ENCODE measurements at places on chromosomes 6 and 20. TPM values are rescaled to one million over a fixed set of nuclear protein-coding genes. Genes with fewer than 3 reads are reported as not detected.
A peak's percentile ranks its signal among the peaks of the same experiment; 100 is the strongest.

DNA sequence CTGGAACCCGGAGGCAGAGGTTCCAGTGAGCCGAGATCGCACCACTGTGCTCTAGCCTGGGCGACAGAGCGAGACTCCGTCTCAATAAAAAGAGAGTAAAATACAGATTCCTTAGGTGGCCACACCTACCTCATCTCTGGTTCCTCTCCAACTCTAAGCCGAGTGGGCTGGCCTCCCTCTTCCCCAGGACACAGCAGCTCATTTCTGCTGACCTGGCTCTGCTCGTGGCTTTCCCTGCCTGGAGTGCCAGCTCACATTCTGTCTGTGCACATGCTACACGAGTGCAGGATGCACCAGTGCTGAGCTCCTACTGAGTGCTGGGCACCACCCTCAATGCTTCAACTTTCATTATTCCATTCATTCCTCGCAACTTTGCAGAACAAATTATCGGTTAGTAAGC lies 28.8 kb downstream of the EFCAB8 start:
- H3K27me3 ChIP-seq = no peaks in the 10 kb centered on the region
- H3K36me3 ChIP-seq = no peaks in the 10 kb centered on the region
- no peak overlapping the region for H3K4me3 ChIP-seq
- no peaks in the 10 kb centered on the region for H3K4me1 ChIP-seq

GRCh38 chr20:1440024-1440423 lies 26.6 kb downstream of the NSFL1C start:
- peaks cover 43% of the 10 kb centered on the region for H3K36me3 ChIP-seq
- no peak for DNase-seq
- H3K4me3 ChIP-seq = no peak overlapping the region

GRCh38 chr6:127131772-127132376 lies 13.4 kb downstream of the RSPO3 start:
- H3K27me3 ChIP-seq = no peaks in the 10 kb centered on the region
- no peaks in the 10 kb centered on the region for H3K36me3 ChIP-seq

- H3K27me3 ChIP-seq = no peaks in the 10 kb centered on the region
- H3K4me1 ChIP-seq = no peaks in the 10 kb centered on the region
- no peak for DNase-seq
- no peak overlapping the region for H3K27ac ChIP-seq
- no peaks in the 10 kb centered on the region for H3K36me3 ChIP-seq
These were observed 70.4 kb downstream of the SYCP2 start for GRCh38 chr20:59863058-59863457.

- no peak overlapping the region for H3K27ac ChIP-seq
- H3K4me1 ChIP-seq = peaks cover 21% of the 10 kb centered on the region
- DNase-seq = no peak
- no peaks in the 10 kb centered on the region for H3K27me3 ChIP-seq
- H3K4me3 ChIP-seq = no peak overlapping the region
These were observed 41.8 kb downstream of the RIPOR3 start for GRCh38 chr20:50649590-50649989.

GRCh38 chr6:13924146-13924948 lies 405 bp upstream of the RNF182 start:
- peak overlapping the region; percentile 57 for H3K4me3 ChIP-seq
- H3K27me3 ChIP-seq = peaks cover 44% of the 10 kb centered on the region
- no peak overlapping the region for H3K27ac ChIP-seq

- H3K4me1 ChIP-seq = peaks cover 52% of the 10 kb centered on the region
- peak; percentile 65 for DNase-seq
- no peak overlapping the region for H3K27ac ChIP-seq
- peaks cover 44% of the 10 kb centered on the region for H3K36me3 ChIP-seq
These were observed 4.8 kb downstream of the PHF20 start for GRCh38 chr20:35776513-35777101.

Gene NMBR
- total RNA-seq = not detected

Gene PTK6
- total RNA-seq = not detected

Gene ENPP5
- 8.8 TPM for total RNA-seq

Gene TNFRSF21
- total RNA-seq = 12.7 TPM

Data from heart left ventricle (tissue), 16 donors.